ENCODE measurements at places on chromosomes 5 and 9. TPM values are rescaled to one million over a fixed set of nuclear protein-coding genes. Genes with fewer than 3 reads are reported as not detected.

The MYMK gene
- total RNA-seq, result not detected

The RNF183 gene
- not detected for total RNA-seq

The MACIR gene
- total RNA-seq, result 11.0 TPM

The SPATA31E1 gene
- 0.09 TPM for total RNA-seq

The NFIB gene
- total RNA-seq, result 13.3 TPM

The KLHL3 gene
- 12.8 TPM for total RNA-seq

The PWWP2A gene
- 63.5 TPM for total RNA-seq

The WDR31 gene
- 0.72 TPM for total RNA-seq

The SPATA31D4 gene
- not detected for total RNA-seq

GRCh38 chr9:36598273-36598672 is 25.6 kb downstream of the MELK start:
- no peak for DNase-seq

DNA sequence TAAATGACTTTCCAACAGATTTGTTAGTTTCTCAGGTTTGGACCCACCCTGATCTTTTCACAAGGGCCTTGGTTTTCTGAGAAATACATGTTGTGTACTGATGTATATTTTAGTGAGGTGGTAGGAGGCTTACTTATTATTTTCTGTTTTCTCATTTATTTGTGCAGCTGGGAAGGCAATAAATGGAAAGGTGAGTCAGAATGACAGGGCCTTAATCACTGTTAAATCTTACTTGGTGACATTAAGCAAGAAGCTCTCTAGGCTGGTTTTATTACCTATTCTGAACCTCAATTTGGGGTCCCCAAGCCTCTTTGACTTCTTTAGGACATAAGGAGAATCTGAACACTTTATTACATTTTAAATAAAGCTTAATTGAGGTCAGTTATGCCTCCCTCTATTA is 214.0 kb upstream of the DAB2 start:
- no peak for DNase-seq

- no peak for DNase-seq
Observed at GRCh38 chr9:89722712-89723111, 117.9 kb downstream of the GADD45G start.

GRCh38 chr9:106110483-106110882 is 416.1 kb downstream of the TMEM38B start:
- DNase-seq, result no peak

- no peak for DNase-seq
Observed at GRCh38 chr9:8053501-8053900, 253.9 kb upstream of the DMAC1 start.

- no peak for DNase-seq
Observed at GRCh38 chr9:72276429-72276828, 88.6 kb downstream of the ZFAND5 start.

- DNase-seq, result no peak
Observed at GRCh38 chr5:132714456-132715307, 22.7 kb downstream of the KIF3A start.

DNA sequence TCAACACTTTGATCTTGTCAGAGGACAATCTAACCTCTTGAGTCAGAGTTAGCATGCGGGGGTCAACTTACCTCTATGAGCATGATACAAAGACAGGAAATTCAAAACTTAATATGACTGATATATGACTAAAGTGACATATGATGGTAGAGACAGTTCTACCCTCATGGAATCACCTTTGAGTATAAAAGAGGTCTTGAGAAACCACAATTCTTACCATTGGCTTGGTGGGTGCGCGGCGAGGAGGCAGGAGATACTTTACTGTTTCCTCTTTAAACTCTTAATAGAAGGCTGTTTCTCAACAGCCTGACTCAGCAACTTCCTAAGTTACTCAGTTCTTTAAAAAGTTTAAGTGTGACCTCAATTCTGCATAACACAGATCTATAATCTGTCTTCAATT is 372.8 kb downstream of the KIAA0825 start:
- no peak for DNase-seq

- DNase-seq, result no peak
Observed at GRCh38 chr5:71811779-71812178, 92.7 kb downstream of the CARTPT start.

DNA sequence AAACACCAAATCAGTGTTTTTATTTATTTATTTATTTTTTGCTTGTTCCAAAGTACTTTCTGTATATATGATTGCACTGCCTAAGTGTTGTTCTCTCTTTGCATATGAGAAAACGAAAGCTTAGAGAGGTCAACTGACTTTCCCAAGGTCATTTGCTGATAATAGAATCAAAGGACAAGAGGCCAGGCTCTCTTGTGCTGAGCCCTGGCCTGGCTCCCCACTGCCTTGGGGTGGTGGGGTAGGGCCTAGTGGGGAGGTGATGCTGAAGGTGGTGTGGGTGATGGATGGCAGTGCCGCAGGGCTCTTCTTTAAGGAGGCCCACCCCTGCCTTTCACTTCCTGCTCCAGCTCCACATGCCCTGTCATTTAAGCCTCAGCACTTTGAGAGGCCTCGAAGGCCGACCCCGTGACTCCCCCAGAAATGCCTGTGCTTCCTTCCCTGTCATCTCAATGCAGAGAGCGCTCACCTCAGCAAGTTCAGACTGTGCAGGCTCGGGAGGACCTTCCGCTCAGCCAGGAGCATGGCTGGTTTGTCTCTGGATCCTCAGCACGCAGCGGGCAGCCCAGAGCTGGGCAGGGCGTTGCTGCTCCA is 59.5 kb downstream of the SMIM23 start:
- DNase-seq, result no peak

DNA sequence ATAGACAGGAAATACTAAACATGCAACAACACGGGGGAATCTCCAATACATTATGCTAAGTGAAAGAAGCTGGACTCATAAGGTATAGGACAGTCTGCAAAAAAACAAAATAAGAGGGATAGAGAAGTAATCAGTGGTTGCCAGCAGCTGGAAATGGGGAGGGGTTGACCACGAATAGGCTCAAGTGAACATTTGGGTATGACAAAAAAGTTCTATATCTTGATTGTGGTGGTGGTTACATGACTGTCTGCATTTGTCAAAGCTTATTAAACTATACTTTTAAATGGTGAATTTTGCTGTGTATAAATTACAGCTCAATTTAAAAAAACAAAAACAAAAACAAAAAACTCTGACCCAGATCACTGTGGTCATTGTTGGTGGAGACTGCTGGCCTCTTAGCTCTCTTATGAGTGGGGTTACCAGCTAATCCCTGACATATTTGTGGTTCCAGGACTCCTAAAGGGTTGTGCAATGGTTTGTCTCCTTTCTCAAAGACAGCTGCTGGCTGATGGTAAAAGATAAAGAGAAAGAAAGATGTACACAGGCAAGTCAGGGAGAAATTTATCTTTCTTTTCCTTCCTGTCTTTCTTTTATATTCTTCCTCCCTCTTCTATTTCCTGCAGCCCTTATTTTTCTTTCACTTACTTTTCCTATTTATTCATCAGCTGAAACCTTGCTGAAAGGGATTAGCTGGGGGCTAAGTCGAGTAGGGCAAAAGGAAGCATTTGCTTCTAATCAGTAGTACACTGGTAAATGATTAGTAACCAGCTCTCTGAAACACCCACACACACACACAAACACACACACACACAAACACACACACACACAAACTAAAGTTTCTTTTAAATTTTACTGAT is 42.6 kb upstream of the APC start:
- no peak for DNase-seq

DNA sequence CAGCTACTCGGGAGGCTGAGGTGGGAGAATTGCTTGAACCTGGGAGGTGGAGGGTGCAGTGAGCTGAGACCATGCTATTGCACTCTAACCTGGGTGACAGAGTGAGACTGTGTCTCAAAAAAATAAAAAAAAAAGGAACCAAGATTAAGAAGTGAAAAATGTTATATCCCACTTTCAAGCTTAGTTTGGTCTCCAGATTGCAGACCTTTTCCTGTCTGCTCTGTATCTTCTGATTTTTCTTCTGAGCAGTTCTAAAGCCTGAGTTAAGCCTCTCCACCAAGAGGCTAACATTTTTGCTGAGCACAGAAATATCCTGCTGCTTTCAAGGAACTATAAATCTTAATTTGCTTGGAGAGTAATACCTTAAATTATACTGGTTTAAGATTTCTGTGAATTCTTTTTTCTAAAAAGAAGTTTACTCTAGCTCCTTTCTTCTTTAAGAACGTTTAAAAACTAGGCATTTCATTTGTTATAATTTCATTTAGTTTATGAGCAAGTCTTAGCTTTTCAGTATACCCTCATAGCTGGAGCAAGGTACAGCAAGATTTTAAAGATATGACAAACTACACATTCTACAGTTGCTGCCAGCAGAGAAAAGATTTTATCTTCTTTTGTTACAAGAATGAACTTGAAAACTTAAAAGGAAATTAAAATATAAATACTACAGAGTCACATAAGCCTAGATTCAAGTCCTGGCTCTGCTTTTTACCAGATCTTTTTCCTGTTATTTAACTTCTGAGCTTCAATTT is 55.0 kb downstream of the GARNL3 start:
- no peak for DNase-seq

- DNase-seq, result no peak
Observed at GRCh38 chr9:132725306-132725705, 55.0 kb downstream of the GTF3C4 start.
